ENCODE measurements at places on chromosomes 3 and 15. TPM values are rescaled to one million over a fixed set of nuclear protein-coding genes. Genes with fewer than 3 reads are reported as not detected.

The GOLGA8S gene
- total RNA-seq, result 0.29 TPM

The OR5K2 gene
- total RNA-seq, result not detected

The ROBO1 gene
- total RNA-seq, result 6.7 TPM

The SEMA3F gene
- total RNA-seq, result not detected

GRCh38 chr3:116939550-116939949, 230.0 kb downstream of the TUSC7 start:
- no peak for DNase-seq

DNA sequence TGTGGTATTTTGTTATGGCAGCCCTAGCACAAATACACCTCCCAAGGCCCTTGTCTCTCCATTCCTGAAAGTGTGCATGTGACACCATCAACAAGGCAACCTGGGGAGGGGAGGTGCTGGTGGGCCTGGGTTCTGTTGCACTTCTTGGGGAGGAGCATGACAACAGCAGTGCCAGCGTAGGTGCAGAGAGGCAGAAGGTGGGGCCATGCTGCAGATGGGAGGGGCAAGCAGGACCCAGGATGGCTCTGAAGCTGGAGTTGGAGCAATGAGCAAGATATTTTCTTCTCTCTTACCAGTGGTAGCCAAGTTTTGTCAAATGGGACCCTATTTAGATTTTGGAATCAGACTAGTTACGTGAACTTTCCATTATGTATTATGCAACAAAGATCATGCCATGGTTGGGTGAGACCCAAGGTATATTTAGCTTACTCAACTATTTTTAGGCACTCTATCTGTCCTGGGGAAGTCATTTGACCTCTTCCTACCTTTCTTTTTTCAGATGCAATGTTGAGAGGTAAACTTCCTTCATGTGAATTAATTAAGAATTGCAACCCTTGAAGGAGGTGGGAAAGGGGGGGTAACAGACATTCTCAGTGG, 3.4 kb downstream of the FYCO1 start:
- no peak for DNase-seq

- no peak for DNase-seq
Measured at GRCh38 chr15:60002528-60003218, 1.4 kb upstream of the FOXB1 start.

DNA sequence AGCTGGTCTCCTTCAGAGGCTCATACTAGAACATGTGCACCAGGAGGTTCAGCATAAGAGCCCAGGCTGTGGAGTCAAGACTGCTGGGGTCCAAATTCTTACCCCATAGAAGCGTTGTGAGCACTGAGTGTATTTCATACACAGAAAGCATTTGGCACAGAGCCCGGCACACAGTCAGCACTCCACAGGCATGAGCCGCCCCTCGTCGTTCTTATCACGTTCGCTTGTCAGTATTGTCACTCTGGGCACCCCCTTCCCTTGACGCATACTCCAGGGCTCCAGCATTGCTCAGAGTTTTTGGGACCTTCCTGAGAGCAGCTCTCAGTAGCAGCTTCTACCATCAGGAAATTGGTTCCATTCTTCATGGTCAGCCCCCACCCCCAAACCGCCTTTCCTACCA, 25.2 kb downstream of the CORO2B start:
- no peak for DNase-seq

DNA sequence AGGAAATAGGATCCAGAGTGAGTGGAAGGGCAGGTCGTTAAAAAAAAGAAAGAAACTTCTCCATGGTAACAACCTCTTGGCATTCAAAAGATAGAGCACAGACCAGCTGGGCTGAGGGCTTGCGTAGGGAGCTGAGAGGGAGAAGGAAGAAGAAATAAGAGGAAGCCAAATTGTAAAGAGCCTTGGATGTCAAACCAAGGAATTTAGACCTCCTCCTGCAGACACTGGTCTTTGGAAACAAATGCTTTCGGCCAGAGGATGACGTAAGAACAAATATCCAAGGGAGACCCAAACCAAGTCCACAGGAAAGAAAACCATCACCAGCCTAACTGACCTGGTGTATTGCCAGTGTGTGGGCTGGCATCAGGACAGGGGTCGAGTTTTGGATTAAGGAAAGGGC, 155.2 kb downstream of the UACA start:
- no peak for DNase-seq

DNA sequence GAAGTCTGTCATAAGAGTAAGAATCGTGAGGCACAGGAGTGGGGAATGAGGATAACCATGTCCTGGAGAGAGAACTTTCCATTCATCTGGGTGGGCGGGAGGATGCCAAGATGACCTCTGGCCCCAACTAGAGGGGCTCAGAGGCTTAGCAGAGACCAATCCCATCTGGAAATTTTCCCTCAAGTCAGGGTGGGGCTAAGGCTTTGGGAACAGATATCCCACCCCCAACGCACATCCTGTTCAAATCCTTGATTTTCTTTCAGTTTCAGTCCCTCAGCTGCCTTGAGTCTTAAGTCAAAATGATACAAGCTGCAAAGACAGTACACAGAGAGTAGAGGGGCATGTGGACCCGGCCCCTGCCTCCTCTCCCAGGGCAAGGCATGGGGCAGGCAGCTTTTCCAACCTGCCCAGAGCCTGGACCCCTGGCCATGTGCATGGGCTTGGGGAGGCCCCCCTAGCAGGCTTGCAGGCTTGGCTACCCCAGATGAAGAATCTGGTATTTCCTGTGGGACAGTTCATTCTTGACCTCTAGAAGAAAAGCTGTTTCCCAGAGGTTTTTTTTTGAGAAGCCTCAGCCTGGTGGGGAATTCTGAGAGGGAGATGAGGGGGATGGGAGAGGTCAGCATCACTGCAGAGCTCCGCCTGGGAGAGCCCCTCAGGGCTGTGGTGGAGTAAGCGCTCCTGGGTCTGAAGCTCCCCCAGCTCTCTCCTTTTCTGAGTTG, 109.7 kb upstream of the HACD2 start:
- DNase-seq, result no peak

DNA sequence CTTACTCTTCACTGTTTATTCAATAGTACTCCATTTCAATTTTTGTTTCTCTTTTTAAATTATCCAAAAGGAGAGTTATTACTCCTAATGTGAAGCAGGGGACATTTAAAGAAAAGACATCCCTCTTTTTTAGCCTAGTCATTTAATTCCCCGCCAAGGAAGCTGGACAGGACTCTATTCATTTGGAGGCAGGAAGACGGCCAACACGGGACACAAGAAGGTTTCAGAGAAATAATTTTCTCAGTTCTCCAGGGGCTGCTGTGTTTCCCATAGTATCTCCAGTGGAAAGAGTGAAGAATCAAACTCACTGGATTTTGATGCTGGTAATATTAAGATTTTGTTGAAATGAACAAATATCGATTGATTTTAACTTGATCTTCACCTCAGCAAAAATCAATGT, 833.7 kb downstream of the ROBO2 start:
- DNase-seq, result no peak
